NCI-H1417 treated with DMSO at 0.1 percent for 48 hours (cell line): ENCODE measurements at places on chromosomes 1 and 21.

GRCh38 chr1:229440851-229441537, 7.1 kb upstream of the ACTA1 start:
- no peak for DNase-seq

DNA sequence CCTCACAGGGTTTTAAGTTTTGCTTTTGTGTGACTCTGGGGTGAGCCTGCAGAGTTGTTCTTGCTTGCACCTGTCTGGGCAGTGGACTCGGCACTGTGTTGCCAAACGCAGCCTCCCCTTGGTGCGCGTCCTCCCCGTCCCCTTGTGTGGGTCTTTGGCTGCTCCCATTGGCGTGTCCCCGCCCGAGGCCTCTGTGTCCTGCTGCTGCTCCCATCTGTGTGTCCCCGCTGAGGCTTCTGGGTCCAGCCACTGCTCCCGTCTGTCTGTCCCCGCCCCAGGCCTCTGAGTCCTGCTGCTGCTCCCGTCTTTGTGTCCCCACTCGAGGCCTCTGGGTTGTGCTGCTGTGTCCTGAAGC, 62.8 kb downstream of the PCNT start:
- no peak for DNase-seq

GRCh38 chr1:25867210-25867991, 8.1 kb downstream of the PAQR7 start:
- DNase-seq = no peak

DNA sequence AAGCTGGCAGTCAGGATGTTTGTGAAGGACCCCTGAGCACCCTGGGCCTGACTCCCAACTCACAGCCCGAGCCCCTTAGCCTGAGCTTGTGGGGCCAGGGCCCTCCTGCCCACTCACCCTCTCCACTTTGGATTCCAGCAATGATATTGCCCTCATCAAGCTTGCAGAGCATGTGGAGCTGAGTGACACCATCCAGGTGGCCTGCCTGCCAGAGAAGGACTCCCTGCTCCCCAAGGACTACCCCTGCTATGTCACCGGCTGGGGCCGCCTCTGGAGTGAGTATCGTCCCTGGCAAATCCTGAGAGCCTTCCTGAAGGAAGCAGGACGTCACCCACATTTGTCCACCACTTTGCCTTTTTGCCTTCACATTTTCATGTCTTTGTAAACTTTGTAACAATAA, 5.0 kb downstream of the CTRC start:
- no peak for DNase-seq

- no peak for DNase-seq
These were observed 374 bp downstream of the MAB21L3 start for GRCh38 chr1:116111524-116112021.
